ENCODE measurements at places on chromosomes 2 and 18.

GRCh38 chr18:75324686-75325257 is 102.7 kb downstream of the SMIM21 start:
- no peak for DNase-seq

DNA sequence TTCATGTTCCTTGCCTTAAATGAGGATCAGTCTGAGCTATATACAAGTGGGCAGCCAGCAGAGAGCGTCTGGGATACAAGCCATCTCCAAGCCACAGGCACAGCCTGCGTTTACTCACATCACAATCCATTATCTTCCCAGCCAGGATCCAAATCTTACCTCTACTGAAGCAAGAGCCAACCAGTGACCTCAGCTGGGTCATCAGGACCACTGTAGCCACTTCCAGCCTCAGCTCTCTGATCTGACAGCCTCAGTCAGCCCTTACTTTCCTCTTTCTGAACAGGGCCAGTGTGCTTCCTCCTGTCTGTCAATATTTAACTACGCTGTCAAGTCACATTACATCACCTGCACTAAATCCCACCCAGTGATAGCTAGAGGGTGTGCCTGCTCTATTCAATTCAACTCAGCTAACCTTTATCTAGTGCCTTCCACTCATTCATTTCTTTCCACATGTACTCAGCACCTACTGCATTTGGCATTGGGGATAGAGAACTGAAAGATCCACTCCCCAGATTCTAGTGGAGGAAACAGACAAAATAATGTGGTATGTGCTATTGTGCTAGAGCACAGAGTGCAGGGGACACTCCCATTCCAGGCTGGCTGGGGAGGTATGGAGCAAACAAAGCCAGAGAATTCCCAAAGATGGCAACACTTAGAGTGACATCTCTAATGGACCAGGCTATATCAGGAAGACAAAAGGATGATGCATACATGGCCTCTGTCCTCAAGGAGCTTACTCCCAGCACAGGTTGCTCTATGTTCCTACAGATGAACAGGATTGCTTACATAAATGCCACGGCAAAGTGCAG is 146.5 kb downstream of the NCKAP5 start:
- DNase-seq: no peak

DNA sequence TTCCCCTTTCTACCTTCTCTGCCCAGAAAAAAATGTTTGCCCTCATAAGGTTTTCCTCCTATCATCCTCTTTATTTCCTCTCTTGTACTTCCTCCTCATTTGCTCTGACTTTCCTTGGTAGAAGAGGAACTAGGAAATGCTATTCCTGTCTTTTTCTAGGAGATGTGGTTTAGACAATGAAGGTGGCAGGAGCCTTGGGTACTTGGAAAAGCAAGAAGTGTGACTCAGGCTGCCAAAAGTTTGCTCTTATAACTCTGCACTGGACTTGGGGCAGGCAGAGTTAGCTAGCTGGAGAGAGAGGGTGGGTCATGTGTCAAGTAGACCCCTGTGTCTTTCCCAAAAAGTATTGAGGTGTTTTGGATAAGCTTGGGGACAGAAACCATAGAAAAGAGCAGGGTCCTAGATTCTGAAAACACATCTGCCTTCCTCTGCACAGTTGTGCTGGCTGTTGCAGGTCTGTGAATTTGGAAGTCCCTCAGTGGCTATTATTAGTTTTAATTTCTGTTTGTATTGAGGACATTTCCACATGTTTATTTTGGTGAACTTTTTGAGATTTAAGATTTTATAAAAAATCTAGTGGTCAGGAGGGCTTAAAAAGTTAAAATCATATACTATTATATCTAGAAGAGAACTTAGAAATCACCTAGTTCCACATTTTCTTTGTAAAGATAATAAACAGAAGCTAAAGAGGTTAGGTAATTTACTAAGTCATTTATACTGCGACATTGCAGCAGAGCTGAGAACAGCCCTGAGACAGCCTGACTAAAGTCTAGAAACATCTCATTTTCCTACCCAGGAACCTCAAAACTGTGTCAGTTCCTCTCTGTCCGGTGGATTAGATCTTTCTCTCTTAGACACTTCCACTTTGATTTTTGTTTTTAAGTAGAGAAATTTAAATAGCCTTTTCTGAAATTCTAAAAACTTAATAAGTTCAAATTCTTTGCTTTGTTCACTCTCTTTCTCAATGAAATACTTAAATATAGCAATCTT is 16.0 kb downstream of the INSIG2 start:
- peak; percentile 71 for DNase-seq

DNA sequence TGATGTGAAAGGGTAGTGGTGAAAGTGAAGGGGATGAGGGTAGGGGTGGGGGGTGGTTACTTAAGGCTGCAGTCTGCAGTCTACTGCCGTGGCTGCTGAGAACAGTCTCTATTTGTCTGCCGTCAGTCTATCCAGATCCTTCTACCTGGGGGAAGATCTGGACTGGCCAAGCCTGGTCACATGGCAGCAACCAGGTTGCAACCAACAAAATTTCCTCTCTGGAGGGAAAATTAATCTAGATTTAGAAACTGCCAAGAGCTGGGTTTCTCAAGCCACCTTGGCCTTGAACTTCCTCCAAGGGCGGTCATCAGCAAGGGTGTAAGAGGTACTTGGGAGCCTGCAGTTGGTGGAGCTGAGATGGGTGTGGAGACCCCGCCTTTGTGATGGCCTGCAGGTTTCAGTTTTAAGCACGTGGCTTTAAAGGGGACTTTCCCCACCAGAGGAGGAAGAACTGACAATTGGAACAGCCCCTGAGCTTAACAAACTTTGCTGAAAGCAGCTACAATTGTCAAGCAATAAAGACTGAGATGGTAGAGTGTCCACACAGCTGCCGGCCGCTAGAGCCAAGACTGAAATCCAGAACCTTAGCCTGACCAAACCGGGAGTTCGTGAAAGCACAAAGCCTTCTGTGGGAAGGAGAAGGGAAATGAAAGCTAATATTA is 31.4 kb upstream of the KCMF1 start:
- peak; percentile 88 for DNase-seq

DNA sequence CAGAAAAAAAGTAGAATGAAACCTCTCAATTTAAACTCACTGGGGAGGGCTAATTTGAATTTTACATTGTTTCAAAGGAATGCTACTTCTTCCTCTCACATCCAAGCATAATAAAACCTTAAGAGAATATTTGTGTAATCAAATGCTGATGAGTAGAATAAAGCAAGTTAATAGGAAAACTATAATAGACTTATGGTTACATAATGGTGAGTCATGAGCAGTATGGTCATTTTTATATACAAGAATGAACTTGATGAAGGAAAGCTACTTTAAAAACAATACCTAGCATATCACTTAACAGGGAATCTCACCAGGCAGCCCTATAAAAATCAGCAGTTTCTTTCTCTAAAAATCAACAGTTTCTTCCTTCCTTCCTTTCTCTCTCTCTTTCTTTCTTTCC is 80.3 kb downstream of the VSNL1 start:
- no peak for DNase-seq

DNA sequence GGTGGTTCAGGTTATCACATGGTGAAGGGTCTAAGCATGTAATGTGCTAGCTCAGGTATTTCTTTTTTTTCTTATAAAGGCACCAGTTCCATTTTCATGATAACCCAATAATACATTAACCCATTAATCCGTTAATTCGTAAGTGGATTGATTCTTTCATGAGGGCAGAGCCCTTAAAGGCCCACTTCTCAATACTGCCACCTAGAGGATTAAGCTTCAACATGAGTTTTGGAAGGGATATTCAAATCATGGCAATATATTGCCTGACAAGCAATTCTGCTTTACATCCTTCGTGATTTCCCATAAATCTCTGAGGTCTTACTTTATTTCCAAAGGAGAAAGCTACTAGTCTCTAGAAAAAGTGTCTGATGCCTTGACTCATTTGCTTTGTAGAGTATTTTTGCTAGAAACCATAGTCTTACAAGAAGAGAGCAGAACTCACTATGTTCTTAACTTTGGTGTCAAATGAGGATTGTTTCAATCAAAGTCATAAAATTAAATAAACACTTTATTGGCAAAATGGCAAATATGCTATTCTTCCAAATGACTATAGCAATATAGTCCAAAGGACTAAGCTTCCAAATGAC is 271.3 kb downstream of the KCNS3 start:
- peak; percentile 64 for DNase-seq

DNA sequence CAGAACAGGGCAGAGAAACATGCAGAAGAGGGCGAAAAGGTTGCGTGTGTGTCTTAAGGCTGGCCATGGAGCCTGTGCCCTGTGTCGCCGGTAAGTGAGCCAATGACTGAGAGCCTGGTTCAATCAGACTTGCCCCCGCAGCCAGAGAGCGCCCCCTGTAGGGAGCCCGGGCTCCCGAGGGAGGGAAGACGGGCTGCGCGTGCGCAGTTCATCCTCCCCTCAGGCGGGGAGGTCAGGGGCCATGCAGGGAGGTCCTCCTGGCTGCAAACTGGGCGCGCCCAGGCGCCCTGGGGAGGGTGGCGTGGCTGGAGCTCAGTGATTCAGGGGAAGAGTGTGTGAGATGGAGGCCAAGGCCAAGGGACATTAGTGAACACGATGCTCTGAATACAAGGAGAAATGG is 276.6 kb downstream of the PHLPP1 start:
- no peak for DNase-seq

DNA sequence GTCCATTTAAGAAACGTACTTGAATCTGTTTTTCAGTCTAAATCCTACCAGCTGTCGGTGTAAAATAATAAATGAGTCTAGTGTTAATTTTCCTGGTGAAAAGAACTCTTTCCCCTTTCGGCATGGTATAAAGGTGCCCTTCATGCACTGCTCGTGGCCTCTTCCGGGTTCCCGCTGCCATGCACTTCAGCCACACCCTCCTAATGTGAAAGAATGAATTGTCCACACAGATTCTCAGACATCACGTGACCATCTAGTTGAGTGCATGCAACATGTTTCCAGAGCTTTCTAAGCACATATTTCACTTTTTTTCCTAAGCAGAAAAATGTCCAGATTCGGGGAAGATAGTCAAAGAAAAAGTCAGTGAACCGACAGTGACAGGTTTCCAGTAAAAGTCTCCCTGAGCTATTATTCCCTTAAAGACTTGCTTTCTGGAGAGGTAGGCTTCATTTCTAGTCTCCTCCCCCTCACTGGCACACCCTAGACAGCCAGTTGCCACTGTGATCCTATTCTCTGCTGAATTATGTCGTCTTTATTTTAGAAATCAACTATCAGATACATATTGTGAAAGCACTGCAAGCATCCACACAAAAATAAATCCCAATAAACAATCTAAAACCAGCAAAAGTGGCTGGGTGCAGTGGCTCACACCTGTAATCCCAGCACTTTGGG is 65.9 kb upstream of the RPL31 start:
- no peak for DNase-seq

- DNase-seq: no peak
Observed at GRCh38 chr18:38358805-38359657, 793.4 kb upstream of the CELF4 start.

DNA sequence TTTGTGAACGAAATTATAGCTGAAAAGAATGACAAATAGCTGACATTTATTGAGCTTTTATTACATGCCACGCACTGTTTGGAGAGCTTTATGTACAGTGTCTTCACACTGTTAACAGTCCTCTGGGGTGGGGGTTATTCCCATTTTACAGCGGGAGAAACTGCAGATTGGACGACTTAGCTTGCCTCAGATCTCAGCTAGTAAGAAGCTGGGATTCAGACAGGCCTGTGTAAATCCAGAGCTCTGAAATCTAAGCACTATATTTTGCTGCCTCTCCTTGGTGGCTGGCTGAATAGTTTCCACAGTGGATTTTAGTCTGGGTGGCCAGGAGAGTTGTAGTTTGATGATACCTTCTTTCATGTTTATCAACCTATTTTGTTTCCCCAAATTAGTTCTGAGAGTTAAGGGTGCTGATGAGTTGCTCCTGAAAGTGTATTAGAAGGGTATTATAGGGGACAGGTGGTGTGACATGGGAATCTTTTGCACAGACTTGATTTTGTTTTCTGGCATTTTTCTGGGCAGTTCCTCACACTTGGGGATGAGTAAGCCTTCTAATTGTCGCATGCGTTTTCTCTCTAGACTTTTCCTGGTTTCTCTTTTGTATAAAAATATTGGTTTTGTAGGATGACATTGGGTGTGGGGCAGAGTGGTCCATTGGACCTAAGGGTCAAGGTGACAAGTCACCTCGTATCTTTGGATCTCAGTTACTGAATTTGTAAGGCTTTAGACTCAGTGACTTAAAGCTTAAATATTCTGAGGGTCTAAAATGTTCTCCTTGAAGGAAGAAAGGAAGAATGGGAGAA is 1.5 kb downstream of the ACSL3 start:
- DNase-seq: no peak
